ENCODE measurements at places on chromosomes 4 and X.

DNA sequence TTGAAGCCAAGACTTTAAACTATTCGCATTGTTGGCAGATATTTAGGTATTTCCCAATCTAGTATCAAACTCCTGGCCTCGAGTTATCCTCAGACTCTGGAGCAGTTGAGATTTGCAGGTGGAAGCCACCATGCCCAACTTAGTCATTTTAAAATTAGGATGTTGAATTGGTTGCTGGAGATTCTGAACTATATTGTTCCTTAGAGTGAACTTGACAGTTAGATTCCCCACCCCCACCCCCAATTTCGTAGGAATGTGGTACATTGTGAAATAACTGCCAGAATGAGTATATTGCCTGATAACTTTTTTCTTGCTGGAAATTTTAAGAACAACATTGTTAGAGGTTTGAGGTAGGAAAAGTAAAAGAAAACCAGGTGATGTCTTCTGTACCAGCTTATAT lies 2.3 kb downstream of the NOCT start:
- DNase-seq: no peak

DNA sequence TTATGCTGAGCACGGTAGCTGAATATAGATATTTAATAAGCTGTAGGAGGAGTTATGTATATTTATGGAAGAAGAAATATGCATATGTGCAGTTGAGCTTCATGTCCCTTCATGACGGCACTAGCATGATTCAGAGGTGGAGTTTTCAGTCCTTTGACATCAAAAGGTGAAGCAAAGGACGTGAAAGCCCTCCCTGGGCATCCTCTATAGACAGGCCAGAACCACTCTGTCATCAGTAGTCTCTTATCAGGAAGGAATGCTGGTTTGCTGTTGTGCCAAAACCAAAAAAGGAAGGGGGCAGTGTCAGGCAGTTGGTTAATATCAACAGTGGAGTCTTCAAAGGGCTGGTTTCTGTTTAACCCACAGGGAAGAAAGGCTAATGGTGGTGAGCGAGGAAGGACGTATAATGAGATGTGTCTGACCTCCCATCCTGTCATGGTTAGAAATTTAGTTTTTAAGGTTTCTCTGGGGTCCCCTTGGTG lies 23.5 kb upstream of the IL2 start:
- no peak for DNase-seq

DNA sequence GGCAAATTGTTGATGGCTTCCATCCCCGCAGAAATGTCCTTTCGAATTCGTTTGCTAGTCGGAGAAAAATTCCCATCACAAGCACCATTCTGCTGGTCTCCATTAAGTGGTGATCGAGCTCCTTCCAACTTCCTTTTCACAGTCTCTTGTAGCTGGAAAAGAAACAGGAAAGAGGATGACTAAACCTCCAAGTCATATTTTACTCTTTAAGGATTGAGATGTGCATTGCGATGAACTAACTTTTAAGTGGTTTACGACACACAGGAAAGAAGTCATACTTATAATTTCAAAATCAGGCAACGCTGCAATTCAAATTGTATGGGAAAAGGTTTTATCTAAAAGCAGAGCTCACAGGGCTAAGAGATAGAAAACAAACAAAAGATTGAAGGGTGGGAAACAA lies 225.2 kb downstream of the MGST2 start:
- no peak for DNase-seq

DNA sequence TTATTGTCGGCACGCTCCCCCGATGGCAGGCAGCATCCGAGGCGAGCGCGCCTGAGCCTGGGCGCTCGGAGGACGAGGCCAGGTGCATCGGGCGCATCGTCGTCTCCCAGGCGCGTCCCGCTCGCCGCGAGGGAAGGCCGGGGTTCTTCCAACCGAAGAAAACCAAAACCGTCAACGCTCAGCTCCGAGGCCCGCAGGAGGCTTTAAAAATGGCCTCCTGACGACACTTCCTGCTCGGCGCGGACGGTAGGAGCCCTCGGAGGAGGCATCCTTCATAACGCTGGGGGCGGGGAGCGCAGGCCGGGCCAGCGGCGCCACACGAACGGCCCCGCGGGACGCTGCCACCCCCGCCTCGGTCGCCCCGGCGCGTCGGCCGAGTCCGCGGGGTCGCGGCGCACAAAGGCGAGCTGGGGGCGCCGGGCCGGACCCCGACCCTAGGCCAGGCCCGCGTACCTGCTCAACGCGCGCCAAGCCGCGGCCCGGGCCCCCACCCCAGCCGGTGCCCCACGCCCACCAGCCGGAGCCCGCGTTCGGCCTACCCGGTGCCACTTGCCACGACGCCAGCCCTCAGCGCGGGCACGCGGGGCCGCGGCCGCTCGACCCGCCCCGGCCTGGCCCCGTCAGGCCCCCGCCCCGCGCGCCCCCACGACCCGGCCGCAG lies 501 bp downstream of the ZNF518B start:
- DNase-seq: peak; percentile 30

DNA sequence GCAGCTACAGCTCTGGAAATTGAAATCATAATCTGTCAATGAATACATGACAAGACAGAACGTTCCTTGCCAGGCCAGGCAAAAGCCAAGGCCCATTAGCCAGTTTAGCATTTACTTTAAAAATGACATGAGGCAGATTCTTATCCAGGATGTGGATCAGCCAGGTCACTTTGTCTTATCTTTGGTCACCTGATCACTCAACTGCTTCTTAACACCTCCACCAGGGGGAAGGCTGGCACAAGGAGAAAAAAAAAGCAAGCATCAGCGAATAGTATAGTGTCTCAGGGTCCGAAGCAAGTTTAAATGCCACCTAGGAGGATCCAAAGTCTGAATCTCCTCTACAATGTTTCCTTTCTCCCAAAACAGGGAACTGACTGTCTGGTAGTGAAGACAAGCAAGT lies 18.8 kb downstream of the ATP1B4 start:
- peak; percentile 9 for DNase-seq

GRCh38 chr4:81023484-81023883 lies 7.0 kb upstream of the BMP3 start:
- DNase-seq: no peak

GRCh38 chr4:139847602-139848001 lies 182.0 kb downstream of the MGST2 start:
- no peak for DNase-seq

- DNase-seq: no peak
Observed at GRCh38 chr4:4519297-4519894, 22.5 kb downstream of the STX18 start.

DNA sequence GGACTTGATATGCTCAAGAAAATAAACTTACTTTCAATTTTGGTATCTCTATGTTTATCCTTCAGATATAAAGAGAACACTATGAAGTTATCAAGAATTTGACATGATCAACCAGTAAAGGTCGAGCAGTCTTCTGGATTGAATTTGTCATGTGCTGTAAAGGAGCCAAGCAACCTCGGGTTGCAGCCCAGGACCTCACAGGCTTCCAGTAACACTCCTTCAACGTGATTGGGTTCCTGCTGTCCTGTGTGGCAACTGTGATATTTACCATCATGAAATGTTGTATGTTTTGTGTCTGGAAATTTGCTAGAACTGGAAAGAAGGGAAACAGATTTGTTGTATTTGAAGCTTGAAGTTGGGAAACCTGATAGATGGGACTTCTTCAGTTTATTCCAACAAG lies 52.0 kb upstream of the UGT2B7 start:
- DNase-seq: no peak

All from central memory CD8-positive, alpha-beta T cell (primary cell).